ENCODE measurements at places on chromosomes 5 and 9.

- no peak for DNase-seq
Measured at GRCh38 chr5:80703747-80704146, 49.0 kb upstream of the DHFR start.

- no peak for DNase-seq
Measured at GRCh38 chr5:57844410-57844809, 361.8 kb upstream of the ACTBL2 start.

DNA sequence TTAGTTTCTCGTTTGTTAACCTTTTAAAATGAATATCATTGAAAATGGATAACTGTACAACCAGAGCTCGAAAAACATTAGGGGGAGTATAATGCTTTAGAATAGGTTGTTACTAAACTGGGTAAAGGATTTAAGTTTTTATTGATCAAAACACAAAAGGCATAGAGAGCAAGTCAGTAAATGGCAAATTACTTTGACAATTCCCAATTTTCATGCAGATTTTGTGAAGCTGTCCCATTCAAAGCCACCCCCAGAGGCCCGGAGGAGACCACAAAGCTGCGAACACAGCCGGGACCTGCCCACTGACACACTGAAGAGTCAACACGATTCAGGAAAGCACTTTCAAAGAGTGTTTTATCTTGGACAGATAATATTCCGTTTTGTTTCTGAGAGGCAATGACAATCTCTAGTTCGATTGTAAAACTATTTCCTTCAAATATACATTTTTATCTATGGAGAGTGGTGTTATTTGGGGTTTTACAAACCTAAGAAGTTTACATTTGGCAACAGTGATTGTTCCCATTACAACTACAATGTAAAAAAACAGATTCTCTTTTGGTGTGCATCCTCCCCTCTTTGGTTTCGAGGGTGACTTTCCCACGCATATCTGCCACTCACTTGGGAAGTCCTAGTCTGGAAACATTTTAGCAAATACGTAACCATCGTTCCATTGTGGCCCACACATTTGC lies 182.6 kb upstream of the TBCA start:
- DNase-seq = no peak

DNA sequence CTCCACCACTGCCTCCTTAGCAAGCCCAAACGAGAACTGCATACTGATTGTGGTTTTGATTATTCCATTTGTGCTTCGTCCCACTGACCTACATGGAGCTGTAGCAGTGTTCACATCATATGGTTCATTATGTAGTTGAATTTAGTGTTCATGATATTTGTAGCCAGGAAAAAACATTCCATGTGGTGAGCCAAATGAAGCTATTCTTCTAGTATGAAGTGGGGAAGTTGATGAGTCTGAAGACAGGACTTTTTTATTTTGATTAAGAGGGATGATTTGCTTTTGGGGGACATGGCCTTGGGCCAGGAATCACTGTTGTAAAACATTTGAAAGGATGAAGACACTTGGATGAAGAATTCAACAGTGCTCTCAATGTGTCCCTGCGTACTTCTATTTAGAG lies 192.9 kb upstream of the SLC27A6 start:
- no peak for DNase-seq

GRCh38 chr5:169374761-169375160 lies 73.8 kb upstream of the SLIT3 start:
- peak; percentile 55 for DNase-seq

All from HFFc6 (cell line).